ENCODE measurements at places on chromosomes 7 and 10. TPM values are rescaled to one million over a fixed set of nuclear protein-coding genes. Genes with fewer than 3 reads are reported as not detected.
A peak's percentile ranks its signal among the peaks of the same experiment; 100 is the strongest.

DNA sequence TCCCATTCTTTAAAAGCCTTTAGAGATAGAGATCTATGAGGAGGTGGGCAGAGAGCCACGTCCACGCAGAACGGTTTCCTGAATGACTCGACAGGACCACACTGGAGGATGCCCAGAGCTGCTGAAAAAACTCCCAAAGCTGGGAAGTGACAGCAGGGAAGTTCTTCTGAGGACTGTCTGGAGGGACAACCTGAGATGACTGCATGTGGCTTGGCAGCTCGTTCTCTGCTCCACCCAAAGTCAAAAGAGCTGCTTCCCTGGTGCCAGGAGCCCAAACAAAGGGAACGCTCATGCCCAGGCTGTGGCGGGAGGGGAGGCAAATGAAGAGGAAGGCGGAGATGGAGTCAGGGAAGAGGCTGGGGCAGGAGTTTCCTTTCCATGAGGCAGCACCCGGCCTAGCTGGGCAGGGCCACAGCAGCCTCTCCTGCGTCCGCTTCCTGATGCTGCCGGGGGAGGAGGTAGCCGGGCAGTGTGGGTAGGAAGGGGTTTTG lies 95.4 kb downstream of the CCDC3 start:
- no peak for DNase-seq

- no peak for DNase-seq
Observed at GRCh38 chr10:89202033-89202425, 5.1 kb downstream of the CH25H start.

GRCh38 chr7:2729031-2729892 lies 41.3 kb downstream of the AMZ1 start:
- DNase-seq = no peak

ATOH7 gene
- not detected for total RNA-seq

CPXM2 gene
- not detected for total RNA-seq

LIPN gene
- total RNA-seq = not detected

DNA sequence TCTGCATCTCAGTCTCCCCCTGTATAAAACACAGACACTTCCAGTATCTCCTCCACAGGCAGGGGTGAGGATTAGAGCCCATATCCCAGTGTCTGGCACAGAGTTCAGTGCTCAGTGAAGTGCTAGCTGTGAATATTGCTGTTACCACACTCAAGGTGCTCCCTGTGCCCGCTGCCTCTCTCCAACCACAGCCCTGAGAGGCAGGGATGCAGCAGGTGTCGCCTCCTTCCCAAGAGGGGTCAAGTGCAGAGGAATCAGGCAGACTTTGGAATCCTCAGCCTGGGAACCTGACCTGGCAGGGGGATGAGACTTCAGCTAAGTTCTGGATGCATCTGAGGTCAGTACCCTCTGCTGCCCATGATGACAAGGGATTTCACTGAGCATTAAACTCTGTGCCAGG lies 163.1 kb downstream of the GFRA1 start:
- no peak for DNase-seq

POU6F2 gene
- total RNA-seq = not detected

TAS2R5 gene
- 0.26 TPM for total RNA-seq

TET1 gene
- 3.0 TPM for total RNA-seq

GRCh38 chr7:148962440-148962822 lies 65.9 kb downstream of the PDIA4 start:
- DNase-seq = no peak

- DNase-seq = peak; percentile 91
Observed at GRCh38 chr7:2157473-2158279, 75.1 kb downstream of the MAD1L1 start.

DNA sequence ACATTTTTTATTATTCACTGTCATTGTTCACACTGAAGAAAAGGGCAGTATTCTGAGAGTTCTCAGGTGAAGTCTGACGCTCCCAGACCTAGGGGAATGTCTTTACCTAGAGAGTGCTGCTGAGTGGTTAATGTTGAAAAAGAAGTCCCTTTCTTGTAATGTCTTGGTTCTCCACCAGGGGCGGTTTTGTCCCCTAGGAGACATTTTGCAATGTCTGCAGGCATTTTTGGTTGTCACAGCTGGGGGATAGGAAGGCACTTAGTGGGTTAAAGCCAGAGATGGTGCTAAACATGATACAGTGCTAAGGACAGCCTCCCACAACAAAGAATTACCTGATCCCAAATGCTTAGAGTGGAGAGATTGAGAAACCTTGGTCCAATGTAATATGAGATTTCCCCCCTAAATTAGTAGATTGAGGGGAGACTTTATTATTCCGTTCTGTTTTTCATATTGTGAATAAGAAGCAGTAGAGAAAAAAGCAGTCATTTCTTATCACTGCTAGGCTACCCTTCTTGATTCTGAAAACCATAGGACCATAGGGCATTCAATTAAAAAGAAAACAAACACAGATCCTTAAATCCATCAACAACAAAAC lies 13.1 kb downstream of the UMAD1 start:
- peak; percentile 38 for DNase-seq

SFXN3 gene
- total RNA-seq = 46.7 TPM

- no peak for DNase-seq
Observed at GRCh38 chr10:132493246-132493755, 44.3 kb upstream of the INPP5A start.

GRCh38 chr7:14800664-14801063 lies 101.9 kb downstream of the DGKB start:
- DNase-seq = no peak

DNA sequence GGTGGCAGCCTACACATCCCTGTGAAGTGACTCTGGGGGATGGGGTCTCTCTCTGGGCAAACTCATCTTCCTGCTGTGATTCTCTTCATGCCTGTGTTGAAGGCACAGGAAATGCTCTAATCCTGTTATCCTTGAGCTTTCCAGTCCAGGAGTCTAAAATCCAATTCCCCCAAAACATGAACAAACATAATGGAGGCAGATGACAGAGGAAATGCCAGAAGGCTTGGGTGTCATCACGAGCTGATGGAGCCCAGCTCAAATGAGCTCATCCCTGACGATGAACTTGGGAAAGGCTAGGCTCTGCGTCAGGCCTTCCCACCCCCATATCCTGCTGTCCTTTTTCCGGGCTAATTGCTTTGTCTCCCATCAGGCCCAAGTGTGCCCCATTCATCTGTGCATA lies 165.9 kb upstream of the PODXL start:
- DNase-seq = no peak

GRCh38 chr7:98194672-98195457 lies 16.4 kb upstream of the BHLHA15 start:
- DNase-seq = no peak

DNA sequence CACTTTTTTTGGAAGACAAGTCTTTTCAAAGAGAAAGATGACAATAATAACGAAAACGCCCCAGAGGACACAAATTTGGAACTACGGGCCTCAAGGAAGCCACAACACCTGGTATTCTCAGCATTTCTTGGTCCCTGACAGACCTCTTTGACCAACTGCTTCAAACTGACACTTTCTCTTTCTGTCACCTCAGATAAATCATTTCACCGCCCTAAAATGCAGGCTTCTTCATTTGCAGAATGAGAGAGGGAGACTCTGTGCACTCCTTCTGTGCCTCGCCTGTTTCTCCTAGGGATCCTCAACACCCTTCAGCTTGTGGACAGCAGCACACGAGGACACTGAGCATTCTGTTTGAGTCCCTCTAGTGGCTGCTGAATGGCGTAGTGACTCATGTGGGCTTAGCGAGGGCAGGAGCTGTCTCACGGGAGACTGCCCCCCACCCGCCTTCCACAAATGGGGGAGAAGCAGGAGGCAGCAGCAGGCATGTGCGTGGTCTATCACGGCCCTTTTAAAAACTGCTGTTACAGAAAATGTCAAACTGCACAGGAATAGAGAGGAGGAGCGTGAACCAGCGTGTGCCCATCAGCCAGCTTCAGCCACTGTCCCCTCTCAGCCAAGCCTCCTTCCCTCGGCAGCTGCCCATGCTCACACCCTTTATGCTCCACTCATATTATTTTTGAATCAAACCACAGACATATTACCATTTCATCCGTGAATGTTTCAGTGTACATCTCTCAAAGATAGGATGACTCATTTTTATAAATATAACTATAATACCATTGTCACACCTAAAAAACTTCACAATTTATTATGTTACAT lies 41.4 kb downstream of the GSDME start:
- DNase-seq = peak; percentile 17

GRCh38 chr10:32501906-32502305 lies 56.0 kb downstream of the CCDC7 start:
- no peak for DNase-seq

GRCh38 chr10:78524941-78525340 lies 491.3 kb downstream of the RPS24 start:
- no peak for DNase-seq

DNA sequence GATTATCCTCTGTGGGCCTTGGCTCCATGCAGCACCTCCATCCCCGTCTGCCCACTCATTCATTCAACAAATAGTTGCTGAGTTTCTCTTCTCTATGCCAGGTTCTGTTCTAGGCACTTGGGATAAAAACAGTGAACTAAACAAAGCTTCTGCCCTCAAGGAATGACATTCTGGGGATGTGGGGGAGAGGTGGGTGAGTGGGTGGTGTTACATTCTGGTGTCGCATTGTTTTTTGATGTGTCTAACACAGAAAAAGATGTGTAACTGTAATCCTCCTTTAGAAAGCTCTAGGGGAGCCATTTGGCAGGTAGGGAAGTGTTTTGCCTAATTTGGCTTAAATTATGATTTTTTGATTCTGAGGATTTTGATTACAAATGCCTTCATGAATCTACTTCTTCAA lies 21.4 kb downstream of the AUTS2 start:
- no peak for DNase-seq
